NCI-H2081 treated with DMSO at 0.1 percent for 48 hours (cell line): ENCODE measurements at places on chromosomes 5 and 9.

- no peak for DNase-seq
These were observed 131.8 kb downstream of the LURAP1L start for GRCh38 chr9:12906646-12907045.

GRCh38 chr5:66808663-66809062, 212.5 kb downstream of the MAST4 start:
- DNase-seq, result no peak

GRCh38 chr5:59537961-59538749, 355.4 kb downstream of the PDE4D start:
- no peak for DNase-seq

DNA sequence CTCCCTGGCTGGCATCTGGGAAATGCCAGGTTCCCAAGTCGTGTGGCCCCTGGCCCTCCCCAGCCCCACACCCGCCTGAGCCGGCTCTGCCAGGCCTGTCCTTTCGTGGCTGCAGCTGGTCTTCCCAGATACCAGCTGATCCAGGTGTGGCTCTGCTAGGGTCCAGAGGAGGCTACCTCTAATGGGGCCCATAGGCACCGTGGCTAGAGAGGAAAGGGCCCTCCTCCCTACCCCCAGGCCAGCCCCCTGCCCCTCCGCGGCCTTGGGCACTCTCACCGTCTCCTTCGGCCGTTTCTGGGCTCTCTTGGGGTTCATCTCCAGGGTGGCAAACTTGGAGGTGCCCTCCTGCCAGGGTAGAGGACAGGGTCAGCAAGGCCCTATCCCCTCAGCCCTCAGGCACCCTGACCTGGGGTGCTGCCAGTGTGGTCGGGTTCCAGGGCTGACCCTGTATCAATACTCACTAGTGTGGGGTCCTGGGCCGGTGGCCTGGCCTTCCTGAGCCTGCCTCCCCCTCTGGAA, 17.0 kb downstream of the RALGDS start:
- no peak for DNase-seq

GRCh38 chr9:80945436-80945835, 743.9 kb downstream of the TLE1 start:
- DNase-seq, result no peak

DNA sequence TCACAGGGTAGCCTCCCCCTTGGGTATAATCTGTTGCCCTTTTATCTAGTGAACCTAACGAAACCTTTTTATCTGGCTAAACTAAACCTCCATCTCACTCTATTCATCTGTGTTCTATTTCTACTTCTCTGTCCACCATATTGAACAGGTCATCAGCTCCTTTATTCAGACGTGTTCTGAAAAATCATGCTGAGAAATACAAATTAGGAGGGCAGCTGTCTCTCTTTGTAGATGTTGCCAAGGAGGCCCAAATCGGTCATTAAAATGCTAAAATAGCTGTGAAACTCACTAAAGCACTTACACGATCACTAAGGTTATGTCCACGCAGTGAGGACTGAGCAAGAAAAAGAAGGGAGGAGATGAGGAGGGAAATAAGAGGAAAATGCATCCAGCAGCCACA, 115.6 kb upstream of the RETREG1 start:
- DNase-seq, result no peak

DNA sequence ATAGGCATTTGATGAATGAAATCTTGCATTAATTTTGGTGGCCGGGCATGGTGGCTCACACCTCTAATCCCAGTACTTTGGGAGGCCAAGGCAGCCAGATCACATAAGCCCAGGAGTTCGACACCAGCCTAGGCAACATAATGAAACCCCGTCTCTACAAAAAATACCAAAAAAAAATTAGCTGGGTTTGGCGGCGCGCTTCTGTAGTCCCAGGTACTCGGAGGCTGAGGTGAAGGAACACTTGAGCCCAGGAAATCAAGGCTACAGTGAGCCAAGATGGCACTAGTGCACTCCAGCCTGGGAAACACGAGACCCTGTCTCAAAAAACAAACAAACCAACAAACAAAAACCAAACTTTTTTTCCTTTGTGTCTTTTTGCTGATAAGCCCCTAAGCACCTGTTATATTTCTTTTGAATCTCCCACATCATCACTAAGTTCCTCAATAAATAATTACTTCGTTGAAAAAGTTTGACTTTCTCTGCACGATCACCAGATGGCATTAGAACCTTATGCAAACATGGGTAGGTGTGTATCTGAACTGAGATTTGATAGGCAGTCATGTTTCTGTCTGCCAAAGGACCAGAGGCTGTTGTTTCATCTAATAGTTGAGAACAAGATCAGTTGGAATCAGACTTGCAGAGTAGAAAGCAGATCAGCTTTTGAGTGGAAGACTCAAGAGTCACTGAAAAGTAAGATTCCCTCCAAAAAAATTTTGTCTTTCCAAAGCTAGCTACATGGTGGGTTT, 5.5 kb upstream of the MATR3 start:
- no peak for DNase-seq

DNA sequence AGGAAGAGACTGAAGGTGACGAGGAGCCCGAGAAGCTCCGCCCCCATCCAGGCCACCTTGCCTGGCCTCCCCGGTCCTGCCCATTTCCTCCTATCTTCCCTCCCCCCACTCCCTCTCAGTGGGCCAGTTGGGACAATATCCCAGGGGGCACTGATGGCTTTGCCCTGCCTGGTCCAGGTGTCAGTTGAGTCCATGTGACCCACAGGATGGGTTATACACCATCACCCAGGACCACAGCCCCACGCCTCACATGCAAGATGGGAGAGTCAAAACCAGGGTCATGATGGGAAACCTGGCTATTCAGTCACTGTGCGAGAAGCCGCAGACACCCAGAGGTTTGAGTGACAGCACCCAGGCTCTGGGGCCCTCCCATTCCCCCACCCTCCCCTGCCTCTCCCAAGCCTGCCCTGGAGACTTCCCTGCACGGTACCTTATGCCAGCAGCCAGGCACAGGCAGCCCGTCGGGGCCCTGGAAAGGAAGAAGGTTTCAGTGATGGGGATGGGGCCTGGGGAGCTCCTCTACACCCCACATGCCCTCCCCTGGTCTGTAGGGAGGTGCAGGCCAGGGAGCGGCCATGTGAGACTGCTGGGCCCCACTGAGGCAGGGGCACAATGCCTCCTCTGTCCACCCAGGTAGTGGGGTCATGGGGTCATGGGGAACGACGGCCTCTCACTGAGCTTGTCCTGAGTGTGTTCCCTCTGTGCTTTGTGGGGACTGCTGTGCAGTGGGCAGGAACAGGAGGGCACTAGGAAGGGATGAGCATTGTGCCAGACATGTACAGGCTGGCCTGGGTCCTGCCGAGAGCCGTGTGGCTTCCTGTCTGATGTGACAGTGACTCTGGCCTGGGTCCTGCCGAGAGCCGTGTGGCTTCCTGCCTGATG, 6.3 kb upstream of the PHYKPL start:
- DNase-seq, result no peak

DNA sequence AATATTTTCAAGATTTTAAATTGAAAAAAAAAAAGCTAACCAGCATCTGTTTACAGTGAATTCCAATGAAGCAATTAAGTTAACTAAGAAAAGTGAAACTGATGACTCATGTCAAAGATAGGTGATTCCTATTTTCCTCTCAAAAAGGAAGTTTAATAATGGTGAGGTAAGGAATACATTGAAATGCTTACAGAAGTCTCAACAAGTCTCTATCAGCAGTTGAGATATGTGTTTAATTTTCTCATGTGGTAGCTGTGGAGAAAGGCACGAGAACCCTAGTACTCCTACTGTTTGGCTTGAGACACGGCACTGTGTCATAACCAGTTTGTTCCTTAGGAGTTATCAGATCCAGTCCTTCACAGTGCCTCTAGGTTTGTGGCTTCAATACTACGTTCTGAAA, 114.5 kb downstream of the SLC25A46 start:
- DNase-seq, result no peak

- no peak for DNase-seq
These were observed 721 bp upstream of the MAML1 start for GRCh38 chr5:179731791-179732411.

DNA sequence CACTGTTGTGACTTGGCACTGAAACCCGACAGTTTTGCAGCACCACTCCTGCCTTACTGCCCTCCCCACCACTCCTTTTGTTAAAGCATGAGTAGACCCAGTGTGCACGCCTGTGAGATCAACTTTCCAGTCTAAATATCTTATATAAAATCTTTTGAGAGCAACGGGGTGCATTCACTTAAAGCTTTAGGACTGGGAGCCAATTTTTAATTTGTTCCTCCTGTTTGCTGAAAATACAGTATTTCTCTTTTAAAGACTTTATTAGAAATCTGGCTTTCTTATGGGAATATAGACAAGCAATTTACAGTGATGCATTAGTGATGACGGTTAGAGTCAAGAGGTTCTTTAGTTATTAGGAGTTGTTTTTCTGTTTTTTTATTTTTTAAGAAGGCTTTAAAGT, 397.5 kb downstream of the TMEM167A start:
- no peak for DNase-seq

- DNase-seq, result no peak
These were observed 1886.0 kb upstream of the CDH6 start for GRCh38 chr5:29307478-29307877.
